ENCODE measurements at places on chromosomes 2 and 18. TPM values are rescaled to one million over a fixed set of nuclear protein-coding genes. Genes with fewer than 3 reads are reported as not detected.

- no peak for DNase-seq
These were observed 2.6 kb downstream of the FARSB start for GRCh38 chr2:222653280-222653679.

GRCh38 chr2:27378809-27379290 is 1.7 kb downstream of the ZNF513 start:
- DNase-seq: no peak

DNA sequence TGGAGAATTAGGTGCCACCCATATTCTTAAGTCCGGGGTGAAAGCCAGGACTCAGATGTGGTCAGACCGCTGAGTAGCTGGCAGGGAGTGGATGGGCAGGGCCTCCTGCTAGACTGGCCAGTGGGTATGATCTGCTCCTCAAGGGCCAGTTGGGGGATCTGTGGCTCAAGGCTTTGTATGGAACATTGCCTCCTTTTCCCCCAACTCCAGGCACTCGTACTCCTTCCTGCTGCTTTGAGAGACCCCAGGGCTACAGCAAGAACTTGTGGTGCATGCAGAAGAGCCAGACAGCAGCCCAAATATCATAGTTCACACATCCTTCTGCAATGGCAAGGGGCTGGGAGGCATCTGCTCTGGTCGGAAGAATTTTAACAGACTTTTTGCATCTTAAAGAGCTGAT is 61.7 kb downstream of the PDCL3 start:
- DNase-seq: no peak

DNA sequence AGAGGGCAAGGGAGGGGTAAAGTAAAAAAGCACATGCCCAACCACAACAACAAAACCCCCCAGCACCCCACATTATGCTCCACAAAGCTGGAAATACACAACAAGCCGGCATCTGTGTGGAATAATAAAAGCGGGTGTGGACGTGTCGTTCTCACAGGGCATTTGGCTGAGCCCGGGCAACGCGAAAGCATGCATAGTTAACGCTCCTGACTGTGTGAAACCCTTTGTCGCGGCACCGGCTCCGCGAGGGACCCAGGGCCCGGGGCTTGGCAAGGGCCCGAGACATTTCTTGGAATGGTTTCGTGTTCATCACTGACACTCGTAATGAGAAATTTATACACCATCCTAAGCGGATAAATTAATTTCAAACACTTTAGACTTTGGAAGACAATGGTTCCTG is 165.6 kb downstream of the INHBB start:
- no peak for DNase-seq

GRCh38 chr2:240121190-240121589 is 14.9 kb downstream of the COPS9 start:
- DNase-seq: no peak

Gene ACKR3
- total RNA-seq: 24.8 TPM
